ENCODE measurements at places on chromosomes 16 and 17.

DNA sequence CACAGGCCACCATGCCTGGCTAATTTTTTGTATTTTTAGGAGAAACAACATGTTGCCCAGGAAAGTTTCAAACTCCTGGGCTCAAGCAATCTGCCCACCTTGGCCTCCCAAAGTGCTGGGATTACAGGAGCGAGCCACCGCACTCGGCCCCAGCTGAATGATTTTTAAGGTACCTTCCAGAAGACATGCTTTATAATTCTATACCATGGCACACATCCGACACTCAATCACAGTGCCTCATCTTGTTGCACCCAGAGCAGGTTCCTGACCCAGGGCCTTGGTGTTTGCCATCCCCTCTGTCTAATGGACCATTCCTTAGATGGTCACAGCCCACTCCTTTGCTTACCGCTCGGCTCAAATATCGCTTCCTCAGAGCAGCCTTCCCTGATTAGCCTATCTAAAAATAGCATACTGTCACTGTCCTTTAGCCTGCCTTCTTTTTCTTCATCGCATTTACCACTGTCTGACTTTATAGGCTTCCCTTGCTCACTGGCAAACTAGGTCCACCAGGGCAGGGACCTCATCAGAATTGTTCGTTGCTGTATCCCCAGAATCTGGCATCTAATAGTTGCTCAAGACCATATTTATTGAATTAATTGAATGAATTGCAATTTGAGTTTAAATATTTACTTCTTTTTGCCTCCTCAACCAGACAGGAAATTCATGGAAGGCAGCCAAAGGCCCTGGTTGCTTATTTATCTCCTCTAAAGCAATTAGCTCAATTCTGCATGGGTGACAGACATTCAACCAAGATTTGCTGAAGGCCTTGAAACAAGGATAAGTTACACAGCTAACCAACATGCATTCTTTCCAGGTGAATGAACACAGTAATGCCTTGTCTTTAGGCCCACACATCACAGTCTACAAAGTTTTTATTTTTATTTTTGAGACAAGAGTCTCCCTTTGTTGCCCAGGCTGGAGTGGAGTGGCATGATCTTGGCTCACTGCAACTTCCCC is 6.3 kb upstream of the TENT4B start:
- no peak for DNase-seq

GRCh38 chr17:59498530-59499307 is 66.7 kb upstream of the DHX40 start:
- no peak for DNase-seq

- DNase-seq, result no peak
Observed at GRCh38 chr16:65044873-65045272, 77.0 kb downstream of the CDH11 start.

DNA sequence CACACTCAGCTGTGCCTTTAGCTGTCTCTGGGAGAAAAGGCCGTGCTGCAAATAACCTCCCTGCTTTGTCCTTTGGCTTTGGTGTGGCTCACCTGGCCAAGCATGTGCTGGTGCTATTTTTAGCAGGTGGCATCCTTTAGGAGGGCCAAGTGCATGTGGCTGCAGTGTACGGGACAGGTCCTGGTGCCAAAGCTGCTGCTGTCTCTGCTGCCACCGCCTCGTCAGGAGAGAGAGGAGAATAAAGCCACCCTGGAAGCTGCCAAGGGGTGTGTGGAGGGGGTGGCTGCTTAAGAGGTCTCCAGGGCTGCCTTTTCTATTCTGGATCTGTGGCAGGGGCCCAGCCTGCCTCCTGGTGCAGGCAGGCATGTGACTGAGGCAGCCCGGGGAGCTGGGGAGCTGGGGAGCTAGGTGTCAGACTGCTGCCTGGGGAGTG is 6.2 kb downstream of the AKAP1 start:
- no peak for DNase-seq

GRCh38 chr16:2468233-2468724 is 2.8 kb upstream of the NTN3 start:
- no peak for DNase-seq

DNA sequence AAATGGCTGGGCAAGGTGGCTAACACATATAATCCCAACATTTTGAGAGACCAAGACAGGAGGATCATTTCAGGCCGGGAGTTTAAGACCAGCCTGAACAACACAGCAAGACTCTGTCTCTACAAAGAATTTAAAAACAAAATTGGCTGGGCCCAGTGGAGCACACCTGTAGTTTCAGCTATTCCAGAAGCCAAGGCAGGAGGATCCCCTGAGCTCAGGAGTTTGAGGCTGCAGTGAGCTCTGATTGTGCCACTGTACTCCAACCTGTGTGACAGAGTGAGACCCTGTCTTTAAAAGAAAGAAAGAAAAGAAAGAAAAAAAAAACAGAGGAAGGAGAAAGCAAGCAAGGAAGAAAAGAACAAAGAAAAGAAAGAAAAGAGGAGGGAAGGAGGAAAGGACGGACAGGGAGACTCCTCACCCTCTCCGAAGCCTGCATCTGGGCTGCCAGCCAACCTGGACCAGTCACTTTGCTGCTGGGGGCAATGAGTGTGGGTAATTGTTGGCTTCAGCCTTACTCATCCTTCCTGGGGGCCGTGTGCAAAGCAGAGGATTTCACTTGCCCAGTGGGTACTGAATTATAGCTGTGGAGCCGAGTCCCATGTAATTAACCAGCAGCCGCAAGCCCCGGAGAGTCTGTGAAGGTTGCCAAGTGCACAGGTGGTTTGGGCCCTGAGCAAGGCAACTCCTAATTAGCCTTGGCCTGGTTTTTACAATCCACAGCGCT is 6.7 kb upstream of the MT4 start:
- DNase-seq, result no peak

GRCh38 chr17:4017377-4017776 is 53.1 kb upstream of the ATP2A3 start:
- DNase-seq, result no peak

- no peak for DNase-seq
Observed at GRCh38 chr16:66946541-66946940, 11.2 kb downstream of the CES2 start.

- DNase-seq, result peak; percentile 31
Observed at GRCh38 chr17:78736526-78737079, 45.5 kb downstream of the CYTH1 start.

- DNase-seq, result no peak
Observed at GRCh38 chr17:31112001-31112661, 17.4 kb downstream of the NF1 start.

DNA sequence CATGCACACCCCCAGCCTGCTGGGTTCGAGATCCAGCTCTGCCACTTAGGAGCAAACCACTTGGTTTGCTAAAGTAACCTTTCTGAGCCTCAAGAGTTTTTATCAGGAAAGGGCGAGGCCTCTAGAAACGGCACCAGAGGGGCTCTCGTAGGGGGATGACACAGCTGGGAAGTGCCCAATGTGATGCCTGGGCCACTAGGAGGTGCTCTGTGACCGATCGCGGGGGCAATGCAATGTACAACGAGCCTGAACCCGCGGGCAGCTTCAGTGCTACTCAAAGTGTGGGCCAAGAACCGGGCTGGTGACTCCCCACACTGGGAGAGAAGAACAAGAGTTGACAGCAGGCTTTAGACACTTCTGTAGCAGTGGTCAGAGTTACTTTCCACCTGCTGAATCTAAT is 9.4 kb downstream of the C16orf89 start:
- DNase-seq, result no peak

GRCh38 chr17:74962622-74963394 is 9.8 kb downstream of the HID1 start:
- no peak for DNase-seq

DNA sequence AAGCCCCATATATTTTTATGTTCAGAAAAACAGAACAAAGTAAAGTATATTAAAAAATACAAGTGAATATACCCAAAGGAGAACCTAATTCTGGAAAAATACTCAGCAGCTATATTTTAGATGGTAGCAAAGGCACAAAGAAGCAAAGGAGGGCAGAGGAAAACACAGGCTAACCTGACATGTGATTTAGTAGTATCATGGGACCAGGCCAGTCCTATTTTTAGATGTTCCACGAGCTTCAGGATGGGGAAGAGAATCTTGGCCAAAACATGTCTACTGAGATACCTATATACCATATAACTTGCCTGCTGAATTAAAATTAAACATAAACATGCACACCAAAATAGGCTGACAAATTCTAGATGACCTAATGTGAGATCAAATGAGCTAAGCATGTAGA is 32.9 kb downstream of the SMYD4 start:
- no peak for DNase-seq

DNA sequence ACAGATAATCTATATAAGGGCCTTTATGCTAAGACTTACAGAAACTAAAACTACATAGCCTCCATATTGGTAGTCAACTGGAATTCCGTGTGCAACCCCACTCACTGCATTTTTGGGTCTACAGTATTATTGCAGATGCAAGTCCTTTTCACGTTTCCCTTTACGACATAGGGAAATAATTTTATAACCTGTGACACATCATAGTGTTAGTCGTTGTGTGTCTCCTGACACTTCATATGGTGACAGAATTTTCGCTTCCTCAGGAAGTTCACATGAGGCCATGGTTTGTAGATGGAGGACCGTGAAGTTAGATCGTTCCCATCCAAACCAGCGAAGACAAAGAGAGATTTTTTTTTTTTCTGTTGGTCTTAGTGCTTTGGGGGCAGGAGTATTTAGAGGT is 15.7 kb upstream of the MRC2 start:
- no peak for DNase-seq

GRCh38 chr16:10619271-10619849 is 39.0 kb upstream of the EMP2 start:
- no peak for DNase-seq

GRCh38 chr16:11976850-11977375 is 379 bp downstream of the SNX29 start:
- DNase-seq, result no peak

DNA sequence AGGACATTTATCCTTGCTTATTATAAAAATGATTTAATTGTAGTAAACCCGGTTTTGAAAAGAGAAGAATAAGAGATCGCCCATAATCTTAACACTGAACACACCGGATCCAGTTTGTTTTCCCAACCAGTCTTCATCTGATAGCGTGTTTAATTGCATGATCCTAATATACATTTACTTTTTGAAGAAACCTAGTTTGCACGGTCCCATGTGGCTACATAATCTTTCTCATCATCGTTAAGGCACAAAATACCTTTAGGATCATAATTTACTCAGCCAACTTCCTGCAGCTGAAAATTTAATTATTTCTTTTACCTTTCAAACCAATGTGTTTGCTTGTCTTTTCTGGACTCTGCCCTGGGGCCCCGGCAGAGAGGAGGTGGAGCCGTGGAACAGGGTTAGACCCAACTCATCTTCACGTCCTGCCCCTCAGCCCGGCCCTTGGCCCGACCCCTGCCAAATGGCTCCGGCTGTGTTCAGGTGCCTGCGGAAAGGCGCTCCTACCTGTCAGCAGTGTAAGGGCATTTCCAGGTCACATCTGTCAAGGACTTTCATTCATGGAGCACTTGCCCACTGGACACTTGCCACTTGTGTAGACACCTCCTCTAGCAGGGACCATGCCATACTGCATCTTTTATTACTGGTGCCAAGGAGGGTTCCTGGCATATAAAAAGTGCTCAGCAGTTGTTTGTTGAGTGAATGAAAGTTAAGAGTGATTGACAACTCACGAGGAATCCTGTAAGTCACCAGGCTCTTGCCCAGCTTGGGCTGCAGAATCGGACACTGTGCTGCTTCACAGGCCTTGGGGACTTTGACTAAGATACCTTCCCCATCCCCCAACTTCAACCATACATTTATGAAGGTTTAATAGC is 28.6 kb downstream of the SMARCE1 start:
- DNase-seq, result no peak

GRCh38 chr17:77359236-77359635 is 218.5 kb downstream of the SEC14L1 start:
- no peak for DNase-seq

- DNase-seq, result no peak
Observed at GRCh38 chr17:35095741-35096140, 23.9 kb downstream of the RAD51D start.

- no peak for DNase-seq
Observed at GRCh38 chr17:54194268-54194667, 371.5 kb downstream of the KIF2B start.

DNA sequence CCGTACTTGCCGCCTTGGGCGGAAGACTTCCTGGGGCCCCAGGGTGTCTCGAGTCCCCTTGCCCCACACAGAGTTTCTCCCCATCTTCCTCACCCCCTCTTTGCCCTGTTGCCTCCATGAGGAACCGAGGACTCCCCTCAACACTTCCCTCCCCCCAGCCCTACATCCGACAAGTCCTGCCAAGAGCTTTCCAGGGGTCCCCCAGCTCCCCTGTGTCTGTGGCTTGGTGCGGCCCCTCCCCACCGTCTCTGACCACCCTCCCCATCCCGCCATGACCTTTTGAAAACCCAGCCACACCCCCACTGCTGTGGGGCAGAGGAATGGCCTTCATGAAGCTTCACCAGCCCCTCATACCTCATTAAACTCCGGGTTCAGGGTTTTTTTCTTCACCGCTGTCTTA is 11.4 kb downstream of the SCGB1C2 start:
- DNase-seq, result no peak

- no peak for DNase-seq
Observed at GRCh38 chr17:38628441-38628840, 22.7 kb upstream of the SRCIN1 start.

DNA sequence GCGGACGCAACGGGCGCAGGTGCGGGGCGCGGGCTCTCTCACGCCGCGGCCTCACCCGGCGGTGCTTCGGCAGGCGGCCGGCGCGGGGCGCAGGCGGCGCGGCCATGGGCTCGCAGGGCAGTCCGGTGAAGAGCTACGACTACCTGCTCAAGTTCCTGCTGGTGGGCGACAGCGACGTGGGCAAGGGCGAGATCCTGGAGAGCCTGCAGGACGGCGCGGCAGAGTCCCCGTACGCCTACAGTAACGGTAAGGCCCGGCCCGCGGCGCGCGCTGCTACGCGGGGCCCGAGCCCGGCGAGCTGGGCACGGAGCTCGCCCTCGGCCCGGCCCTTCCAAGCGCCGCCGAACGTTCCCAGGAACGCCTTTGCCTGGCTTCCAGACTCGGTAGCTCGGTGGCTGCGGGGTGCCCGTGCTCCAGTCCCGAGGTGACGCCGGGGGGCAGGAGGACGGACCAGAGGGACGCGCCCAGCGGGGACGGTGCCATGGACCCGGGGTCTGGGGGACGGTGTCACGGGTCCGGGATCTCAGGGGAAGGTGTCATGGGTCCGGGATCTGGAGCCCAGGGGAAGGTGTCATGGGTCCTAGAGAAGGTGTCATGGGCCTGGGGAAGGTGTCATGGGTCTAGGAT is 435 bp downstream of the RAB40C start:
- no peak for DNase-seq

DNA sequence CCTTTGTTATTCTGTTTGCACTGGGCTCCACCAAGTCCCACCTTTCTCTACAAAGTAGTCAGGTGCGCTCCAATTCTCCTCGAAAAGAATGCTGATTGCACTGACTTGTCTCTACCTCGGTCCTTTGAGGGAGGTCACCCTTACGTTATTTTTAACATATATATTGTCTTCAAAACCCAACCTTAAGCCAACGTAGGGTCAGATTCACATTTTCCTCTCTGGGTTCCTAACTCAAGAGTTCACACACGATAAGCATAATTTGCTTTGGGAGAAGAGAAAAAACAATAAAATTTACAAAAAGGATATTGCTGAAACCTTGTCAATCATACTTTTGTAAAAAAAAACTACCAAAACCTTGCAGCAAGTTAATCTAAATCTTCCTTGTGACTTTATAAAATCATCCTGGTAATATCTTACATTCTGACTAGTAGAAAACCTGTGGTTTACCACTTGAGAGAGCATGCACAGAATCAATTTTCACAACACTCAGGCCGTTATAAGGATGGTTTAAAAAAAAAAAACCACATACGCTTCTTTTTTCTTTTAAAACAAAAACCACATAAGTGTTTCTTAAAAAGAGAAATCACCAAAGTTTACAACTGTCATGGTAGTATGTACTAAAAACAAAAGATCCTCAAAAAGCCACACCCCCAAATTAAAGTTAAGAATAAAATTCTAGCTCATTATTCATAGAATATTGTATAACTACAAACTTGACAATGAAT is 72.2 kb upstream of the TRAP1 start:
- no peak for DNase-seq

Measured in stimulated activated CD8-positive, alpha-beta memory T cell treated with anti-CD3 and anti-CD28 coated beads, Interleukin-7, amount 100 ng/mL, for 1 hour (primary cell).